ENCODE measurements at places on chromosomes 3 and 15. TPM values are rescaled to one million over a fixed set of nuclear protein-coding genes. Genes with fewer than 3 reads are reported as not detected.

- DNase-seq, result no peak
- H3K4me1 ChIP-seq, result peaks cover 20% of the 10 kb centered on the region
- H3K27me3 ChIP-seq, result peaks cover 2% of the 10 kb centered on the region
- H3K4me3 ChIP-seq, result no peak overlapping the region
Measured at GRCh38 chr3:183210341-183210740, 42.7 kb upstream of the B3GNT5 start.

The GCSAM gene
- 1.7 TPM for total RNA-seq

DNA sequence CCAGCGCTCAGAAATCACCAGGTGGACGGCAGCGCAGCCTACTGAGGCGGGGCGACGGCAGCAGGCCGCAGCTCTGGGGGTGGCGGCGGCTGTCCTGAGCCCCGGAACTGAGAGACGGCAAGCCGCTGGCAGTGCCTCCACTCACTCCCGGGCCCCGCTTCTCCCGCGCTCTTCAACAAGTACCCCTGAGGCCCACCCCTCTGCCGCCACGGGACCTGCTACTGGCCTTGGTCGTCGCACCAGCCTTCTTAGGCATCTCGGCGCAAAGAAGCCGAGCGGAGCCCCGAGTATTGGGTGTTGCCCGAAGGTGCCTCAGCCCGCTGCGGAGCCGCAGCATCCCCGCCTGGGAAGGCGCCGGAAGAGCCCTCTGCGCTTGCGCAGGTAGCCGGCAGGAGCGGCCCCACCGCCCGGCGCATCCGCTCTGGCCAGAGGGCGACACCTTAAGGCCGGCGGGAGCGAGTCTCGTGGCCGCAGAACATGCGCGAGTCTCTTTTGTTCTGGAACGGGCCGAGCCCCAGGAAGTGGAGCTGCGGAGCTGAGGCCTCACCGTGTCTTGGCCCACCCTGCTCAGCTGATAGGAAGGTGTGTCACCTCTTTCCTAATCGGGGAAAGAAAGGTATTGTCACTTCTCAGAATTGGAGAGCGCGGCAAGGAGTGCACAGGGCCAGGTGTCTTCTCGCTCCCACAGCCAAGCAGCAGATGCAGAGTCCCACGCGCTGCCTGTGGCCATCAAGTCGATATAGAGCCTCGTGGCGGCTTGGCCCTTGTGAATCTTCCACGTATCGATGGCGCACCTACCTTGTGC, at the start of gene C15orf40:
TSS of gene C15orf40 (minus strand) at position 369 of the 805 bp plus-strand sequence. CDS start at position 337, 32 bp downstream.
- no peaks in the 10 kb centered on the region for H3K27me3 ChIP-seq
- H3K27ac ChIP-seq, result peak within 1 kb of the TSS; percentile 94
- peaks cover 40% of the 10 kb centered on the region for H3K4me1 ChIP-seq
- H3K36me3 ChIP-seq, result peaks cover 39% of the 10 kb centered on the region
- peak within 1 kb of the TSS; percentile 89 for H3K4me3 ChIP-seq
- peak; percentile 96 for DNase-seq

The GPR15 gene
- total RNA-seq, result 4.1 TPM

DNA sequence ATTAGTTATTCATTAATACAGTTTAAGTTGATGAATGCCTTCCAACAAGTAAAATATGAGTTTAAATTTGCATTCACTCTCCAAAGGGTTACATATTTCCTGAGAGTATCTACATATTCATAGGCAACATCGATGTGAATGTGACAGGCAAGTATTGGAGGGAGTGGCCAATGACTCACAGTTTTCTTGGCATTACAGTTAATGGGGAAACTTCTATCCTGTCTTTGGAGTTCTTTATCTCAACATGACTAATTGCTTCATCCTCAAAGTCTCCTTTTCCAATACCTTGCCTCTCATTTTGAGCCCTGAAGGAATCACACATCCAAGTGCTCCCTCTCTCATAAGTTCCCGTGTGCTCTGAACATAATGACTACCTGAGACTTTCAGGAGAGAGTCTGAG, 439.7 kb upstream of the FRG2C start:
- no peaks in the 10 kb centered on the region for H3K4me1 ChIP-seq
- DNase-seq, result no peak
- H3K27ac ChIP-seq, result no peak overlapping the region
- no peaks in the 10 kb centered on the region for H3K36me3 ChIP-seq
- no peaks in the 10 kb centered on the region for H3K27me3 ChIP-seq

Data from activated CD4-positive, alpha-beta T cell treated with anti-CD3 and anti-CD28 coated beads, Interleukin-2, amount 10 ng/mL, durations not matched to agents 24 days and 14 days (primary cell).